ENCODE measurements at places on chromosomes 7 and 10. TPM values are rescaled to one million over a fixed set of nuclear protein-coding genes. Genes with fewer than 3 reads are reported as not detected.

GRCh38 chr10:48981310-48981907, 41.8 kb upstream of the LRRC18 start:
- no peak overlapping the region for H3K27ac ChIP-seq
- no peaks in the 10 kb centered on the region for H3K4me1 ChIP-seq
- peak; percentile 53 for DNase-seq
- peaks cover 37% of the 10 kb centered on the region for H3K36me3 ChIP-seq

GRCh38 chr7:39624442-39624807, 1.1 kb downstream of the RALA start:
- peaks cover 3% of the 10 kb centered on the region for H3K36me3 ChIP-seq
- peak overlapping the region; percentile 91 for H3K4me3 ChIP-seq
- no peaks in the 10 kb centered on the region for H3K27me3 ChIP-seq
- peak; percentile 65 for DNase-seq
- peaks cover 54% of the 10 kb centered on the region for H3K4me1 ChIP-seq
- H3K27ac ChIP-seq: peak overlapping the region; percentile 35

GRCh38 chr7:30003098-30003497, 13.5 kb upstream of the SCRN1 start:
- H3K27ac ChIP-seq: no peak overlapping the region
- H3K4me3 ChIP-seq: no peak overlapping the region
- peaks cover 28% of the 10 kb centered on the region for H3K4me1 ChIP-seq
- DNase-seq: no peak
- H3K27me3 ChIP-seq: no peaks in the 10 kb centered on the region
- H3K36me3 ChIP-seq: no peaks in the 10 kb centered on the region

DNA sequence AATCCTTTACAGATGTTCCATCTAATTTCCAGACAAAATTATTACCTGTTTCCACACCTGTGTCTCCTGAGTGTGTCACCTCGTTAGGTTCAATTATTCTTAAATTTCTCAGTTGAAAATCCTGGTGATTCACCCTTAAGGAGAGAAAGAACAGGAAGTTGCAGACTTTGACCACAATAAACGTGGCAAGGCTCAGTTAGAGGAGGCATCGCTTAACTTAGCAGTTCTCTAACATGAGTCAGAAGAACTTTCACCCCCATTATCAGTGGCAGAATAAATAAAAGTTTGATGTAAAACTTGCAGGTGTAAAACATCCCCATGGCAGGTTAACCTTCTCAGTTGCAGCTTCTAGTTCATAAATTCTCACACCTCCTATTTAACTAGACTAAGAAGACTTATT, 8.3 kb downstream of the XPNPEP1 start:
- DNase-seq: peak; percentile 76
- H3K36me3 ChIP-seq: peaks cover 26% of the 10 kb centered on the region
- 0 out of 2 replicates have a peak overlapping the region, but pooled peaks have one; percentile 1 for H3K4me3 ChIP-seq
- H3K27ac ChIP-seq: peak overlapping the region; percentile 98
- no peaks in the 10 kb centered on the region for H3K27me3 ChIP-seq
- H3K4me1 ChIP-seq: peaks cover 80% of the 10 kb centered on the region

DNA sequence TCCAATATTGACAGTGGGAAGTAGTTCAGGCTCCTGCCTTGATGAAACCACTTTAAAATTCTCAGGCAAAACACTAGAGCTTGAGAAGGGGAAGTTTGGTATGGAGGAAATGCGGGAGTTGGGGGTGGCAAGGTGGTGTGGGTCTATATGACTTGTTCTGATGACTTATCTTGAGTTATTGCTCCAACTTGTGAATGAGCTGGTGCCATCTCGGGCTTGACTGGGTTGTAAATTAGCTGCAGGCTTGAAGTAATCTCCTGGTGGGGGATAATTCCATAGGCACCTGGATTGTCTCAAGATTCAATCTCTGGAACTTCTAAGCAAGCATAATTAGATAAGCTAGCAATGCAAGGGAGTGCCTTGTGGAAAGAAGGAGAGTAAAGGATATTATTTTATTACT, 29.0 kb downstream of the MRPL32 start:
- no peaks in the 10 kb centered on the region for H3K27me3 ChIP-seq
- no peaks in the 10 kb centered on the region for H3K36me3 ChIP-seq
- H3K4me3 ChIP-seq: no peak overlapping the region
- no peaks in the 10 kb centered on the region for H3K4me1 ChIP-seq
- H3K27ac ChIP-seq: no peak overlapping the region

DNA sequence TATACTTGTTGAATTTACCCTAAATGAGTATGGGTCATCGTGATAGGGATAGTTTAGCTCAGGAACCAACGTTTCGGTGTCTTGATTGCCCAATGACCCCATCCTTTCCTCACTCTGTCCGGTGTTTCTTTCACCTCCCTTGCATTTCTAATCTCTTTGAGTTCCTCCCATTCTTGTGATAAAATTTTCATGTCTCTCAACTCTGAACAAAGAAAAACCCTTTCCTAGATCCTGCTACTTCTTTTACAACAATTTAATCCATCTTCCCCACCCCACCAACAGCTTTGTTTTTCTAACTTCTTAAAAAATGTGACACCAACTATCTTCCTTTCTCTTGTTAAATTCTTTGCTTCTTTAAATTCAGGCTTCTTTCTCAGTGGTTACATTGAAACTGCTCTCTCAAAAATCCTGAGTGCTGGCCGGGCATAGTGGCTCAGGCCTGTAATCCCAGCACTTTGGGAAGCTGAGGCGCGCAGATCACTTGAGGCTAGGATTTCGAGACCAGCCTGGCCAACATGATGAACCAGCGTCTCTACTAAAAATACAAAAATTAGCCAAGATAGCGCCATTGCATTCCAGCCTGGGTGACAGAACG, 130.3 kb upstream of the MINDY3 start:
- H3K4me3 ChIP-seq: no peak overlapping the region
- H3K36me3 ChIP-seq: no peaks in the 10 kb centered on the region
- no peak overlapping the region for H3K27ac ChIP-seq
- H3K27me3 ChIP-seq: no peaks in the 10 kb centered on the region
- no peaks in the 10 kb centered on the region for H3K4me1 ChIP-seq

- H3K4me3 ChIP-seq: no peak overlapping the region
- no peak for DNase-seq
- H3K36me3 ChIP-seq: no peaks in the 10 kb centered on the region
- no peak overlapping the region for H3K27ac ChIP-seq
Measured at GRCh38 chr10:104472505-104472904, 118.9 kb downstream of the CFAP58 start.

DNA sequence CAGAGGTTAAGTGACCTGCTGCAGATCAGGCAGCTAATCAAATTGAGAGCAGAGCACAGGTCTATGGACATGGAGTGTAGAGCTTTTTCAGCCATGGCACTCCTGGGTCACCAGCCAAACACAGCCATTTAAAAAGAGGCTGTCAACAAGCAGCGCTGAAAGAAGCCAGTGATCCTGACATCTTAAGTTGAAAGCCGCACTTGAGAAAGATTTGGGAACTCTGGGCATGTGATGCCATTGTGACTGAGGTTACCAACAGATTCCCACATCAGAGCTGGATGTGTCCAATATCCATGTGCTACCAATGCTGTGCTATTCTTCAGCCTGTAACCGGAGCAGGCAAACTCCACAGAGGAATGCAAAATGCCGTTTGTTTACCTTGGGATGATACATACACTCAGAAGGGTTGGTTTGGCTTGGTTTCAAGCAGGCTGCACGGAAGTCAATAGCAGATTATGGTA, 56.2 kb upstream of the ABLIM1 start:
- no peaks in the 10 kb centered on the region for H3K36me3 ChIP-seq
- H3K4me1 ChIP-seq: no peaks in the 10 kb centered on the region
- H3K4me3 ChIP-seq: no peak overlapping the region
- H3K27ac ChIP-seq: no peak overlapping the region

DNA sequence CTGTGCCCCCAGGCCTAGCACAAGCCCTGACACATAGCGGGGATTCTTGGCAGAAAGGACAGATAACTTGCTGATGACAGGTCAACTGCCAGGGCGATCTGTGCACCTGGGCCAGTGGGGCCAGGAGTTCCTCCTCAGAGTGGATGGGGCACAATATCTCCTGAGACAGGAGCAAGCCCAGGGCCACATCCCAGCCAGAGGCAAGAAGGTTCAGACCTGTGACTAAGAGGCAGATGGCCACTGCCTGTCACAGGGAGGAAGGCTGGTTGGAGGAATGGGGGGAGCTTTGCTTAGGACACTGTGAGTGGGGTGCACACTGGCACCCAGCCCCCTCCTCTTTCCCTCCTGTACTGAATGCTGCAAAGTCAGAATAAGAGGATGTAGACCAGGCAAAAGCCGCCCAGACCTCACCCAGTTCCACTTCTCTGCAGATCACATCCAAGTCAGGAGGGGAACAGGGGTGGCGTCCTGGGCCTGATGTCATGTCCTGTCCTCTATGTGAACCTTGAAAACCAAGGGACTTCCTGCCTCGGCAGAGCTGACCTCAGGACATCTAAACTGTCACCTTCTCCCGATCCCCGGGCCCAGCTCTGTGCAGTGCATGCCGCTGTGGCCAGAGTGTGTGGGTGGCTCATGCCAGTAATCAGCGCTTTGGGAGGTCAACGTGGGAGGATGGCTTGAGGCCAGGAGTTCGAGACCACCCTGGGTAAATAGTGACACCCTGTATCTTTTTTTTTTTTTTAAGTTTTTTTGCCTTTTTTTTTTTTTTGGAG, 1.3 kb downstream of the GUSB start:
- no peaks in the 10 kb centered on the region for H3K36me3 ChIP-seq
- peak; percentile 65 for DNase-seq
- peaks cover 16% of the 10 kb centered on the region for H3K4me1 ChIP-seq

GRCh38 chr7:26862834-26863233, 1.6 kb downstream of the SKAP2 start:
- no peaks in the 10 kb centered on the region for H3K27me3 ChIP-seq
- peak overlapping the region; percentile 80 for H3K27ac ChIP-seq
- peaks cover 51% of the 10 kb centered on the region for H3K4me1 ChIP-seq

GRCh38 chr7:46450425-46450824, 529.4 kb upstream of the IGFBP3 start:
- H3K36me3 ChIP-seq: no peaks in the 10 kb centered on the region
- no peak for DNase-seq
- H3K27ac ChIP-seq: no peak overlapping the region
- no peak overlapping the region for H3K4me3 ChIP-seq
- H3K27me3 ChIP-seq: no peaks in the 10 kb centered on the region

- H3K27me3 ChIP-seq: peaks cover 6% of the 10 kb centered on the region
- H3K27ac ChIP-seq: no peak overlapping the region
- peaks cover 4% of the 10 kb centered on the region for H3K4me1 ChIP-seq
- DNase-seq: no peak
Measured at GRCh38 chr10:121312587-121312986, 285.7 kb downstream of the FGFR2 start.

DNA sequence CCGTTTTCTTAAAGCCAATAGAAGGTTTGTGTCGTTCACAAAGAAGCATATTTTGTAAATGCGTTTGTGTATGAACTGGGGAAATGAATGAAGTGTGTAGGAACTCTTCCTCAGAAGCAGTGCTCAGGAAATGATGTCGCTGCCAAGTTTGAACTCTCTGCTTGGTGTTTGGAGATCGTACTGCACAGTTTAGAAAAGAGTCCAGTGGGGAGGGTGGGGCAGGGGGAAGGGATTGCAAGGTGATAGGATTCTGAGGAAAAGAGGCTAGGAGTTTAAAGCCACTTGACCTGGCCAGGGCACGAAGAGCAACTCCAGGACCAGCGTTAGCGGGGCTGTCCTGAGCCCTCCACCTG, 122.2 kb downstream of the CUBN start:
- no peaks in the 10 kb centered on the region for H3K27me3 ChIP-seq
- no peaks in the 10 kb centered on the region for H3K4me1 ChIP-seq
- no peak overlapping the region for H3K27ac ChIP-seq

- H3K27me3 ChIP-seq: no peaks in the 10 kb centered on the region
- H3K36me3 ChIP-seq: no peaks in the 10 kb centered on the region
- no peak overlapping the region for H3K27ac ChIP-seq
- peaks cover 1% of the 10 kb centered on the region for H3K4me1 ChIP-seq
Measured at GRCh38 chr7:48421357-48421756, 250.1 kb downstream of the ABCA13 start.

DNA sequence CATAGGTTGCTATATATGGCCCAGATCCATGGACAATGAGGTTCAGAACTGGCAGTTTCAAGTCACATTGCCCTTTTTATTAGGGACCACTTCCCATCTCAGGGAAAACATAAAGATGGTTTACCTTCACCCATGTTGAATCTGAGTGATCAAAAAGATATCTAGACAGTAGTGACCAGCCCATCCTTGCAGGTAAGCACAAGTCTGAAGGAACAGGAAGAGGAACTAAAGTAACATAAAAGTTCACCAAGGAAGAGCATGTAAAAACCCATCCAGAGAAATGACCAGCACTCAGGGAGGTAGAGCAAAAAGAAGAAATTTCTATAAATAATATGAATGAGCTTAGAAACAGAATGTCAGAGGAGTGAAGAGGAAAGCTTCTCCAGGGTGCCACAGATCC, 382.5 kb downstream of the PARD3 start:
- H3K4me3 ChIP-seq: no peak overlapping the region
- DNase-seq: no peak
- no peak overlapping the region for H3K27ac ChIP-seq
- H3K4me1 ChIP-seq: no peaks in the 10 kb centered on the region
- H3K36me3 ChIP-seq: no peaks in the 10 kb centered on the region

GRCh38 chr10:101504438-101504837, 83.6 kb downstream of the POLL start:
- no peaks in the 10 kb centered on the region for H3K36me3 ChIP-seq
- H3K27ac ChIP-seq: no peak overlapping the region
- DNase-seq: no peak

GRCh38 chr10:50431133-50431532, 179.8 kb upstream of the ASAH2 start:
- H3K27ac ChIP-seq: no peak overlapping the region
- no peaks in the 10 kb centered on the region for H3K36me3 ChIP-seq
- H3K27me3 ChIP-seq: no peaks in the 10 kb centered on the region
- H3K4me3 ChIP-seq: no peak overlapping the region
- H3K4me1 ChIP-seq: no peaks in the 10 kb centered on the region
- no peak for DNase-seq

GRCh38 chr7:24896031-24896501, 83.9 kb downstream of the OSBPL3 start:
- no peaks in the 10 kb centered on the region for H3K27me3 ChIP-seq
- no peak overlapping the region for H3K4me3 ChIP-seq
- DNase-seq: peak; percentile 84
- peaks cover 99% of the 10 kb centered on the region for H3K4me1 ChIP-seq
- peaks cover 21% of the 10 kb centered on the region for H3K36me3 ChIP-seq

DNA sequence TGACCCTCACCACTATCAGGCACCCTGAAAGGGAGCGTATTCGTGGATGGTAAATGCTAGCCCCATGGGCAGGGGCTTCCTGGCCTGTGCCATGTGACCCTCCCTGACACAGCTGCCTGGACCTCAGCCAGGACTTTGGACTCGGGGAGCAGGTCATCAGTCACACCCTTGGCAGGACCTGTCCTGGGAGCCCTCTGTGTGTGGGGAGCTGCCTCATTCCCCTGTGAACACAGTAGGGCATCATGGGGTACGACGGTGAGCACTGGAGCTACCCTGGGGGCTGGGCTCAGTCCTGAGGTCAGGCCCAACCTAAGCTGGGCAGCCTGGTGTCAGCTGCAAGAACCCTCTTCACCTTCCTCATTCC, 129.3 kb upstream of the FAM20C start:
- DNase-seq: no peak
- no peaks in the 10 kb centered on the region for H3K36me3 ChIP-seq
- H3K27me3 ChIP-seq: no peaks in the 10 kb centered on the region

GRCh38 chr7:25770235-25770634, 381.8 kb upstream of the NFE2L3 start:
- no peaks in the 10 kb centered on the region for H3K4me1 ChIP-seq
- H3K4me3 ChIP-seq: no peak overlapping the region
- peak; percentile 32 for DNase-seq
- no peak overlapping the region for H3K27ac ChIP-seq
- no peaks in the 10 kb centered on the region for H3K27me3 ChIP-seq
- no peaks in the 10 kb centered on the region for H3K36me3 ChIP-seq

CRPPA gene
- total RNA-seq: 0.07 TPM

CDH23 gene
- total RNA-seq: 2.1 TPM

Data from Karpas-422 (cell line).